Stimulated activated CD4-positive, alpha-beta T cell treated with anti-CD3 and anti-CD28 coated beads, Interleukin-2, amount 100 ng/mL, for 4 hours (primary cell): ENCODE measurements at places on chromosomes 5 and 9.

DNA sequence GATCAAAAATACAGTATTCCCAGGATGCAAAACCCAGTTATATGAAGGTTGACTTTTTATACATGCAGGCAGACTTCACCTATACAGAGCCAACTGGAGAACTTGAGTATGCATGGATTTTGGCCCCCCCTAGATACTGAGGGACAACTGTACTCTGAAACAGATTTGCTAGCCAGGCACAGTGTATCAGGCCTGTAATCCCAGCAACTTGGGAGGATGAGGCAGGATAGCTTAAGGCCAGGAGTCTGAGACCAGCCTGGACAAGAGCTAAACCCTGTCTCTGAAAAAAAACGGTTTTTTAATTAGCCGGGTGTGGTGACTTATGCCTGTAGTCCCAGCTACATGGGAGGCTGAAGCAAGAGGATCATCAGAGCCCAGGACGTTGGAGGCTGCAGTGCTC lies 21.9 kb downstream of the PTBP3 start:
- no peak for DNase-seq

DNA sequence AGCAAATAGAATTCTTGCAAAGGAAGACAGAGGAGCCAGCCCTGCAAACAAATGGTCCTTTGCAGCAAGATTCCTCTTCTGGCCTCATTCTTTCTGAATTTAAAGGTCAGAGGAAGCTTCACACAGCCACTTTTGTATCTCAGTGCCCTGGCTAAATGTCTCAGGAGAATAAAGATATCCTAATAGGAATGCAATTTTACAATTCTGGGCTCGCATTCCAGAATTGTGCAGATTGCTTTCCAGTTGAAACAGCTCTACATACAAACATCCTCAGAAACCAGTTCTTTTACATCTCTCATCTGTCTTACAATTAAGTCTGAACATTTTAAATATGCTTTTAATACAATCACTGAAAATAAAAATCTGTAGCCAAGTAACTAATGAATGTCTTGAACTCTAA lies 14.6 kb upstream of the ACOT12 start:
- no peak for DNase-seq

DNA sequence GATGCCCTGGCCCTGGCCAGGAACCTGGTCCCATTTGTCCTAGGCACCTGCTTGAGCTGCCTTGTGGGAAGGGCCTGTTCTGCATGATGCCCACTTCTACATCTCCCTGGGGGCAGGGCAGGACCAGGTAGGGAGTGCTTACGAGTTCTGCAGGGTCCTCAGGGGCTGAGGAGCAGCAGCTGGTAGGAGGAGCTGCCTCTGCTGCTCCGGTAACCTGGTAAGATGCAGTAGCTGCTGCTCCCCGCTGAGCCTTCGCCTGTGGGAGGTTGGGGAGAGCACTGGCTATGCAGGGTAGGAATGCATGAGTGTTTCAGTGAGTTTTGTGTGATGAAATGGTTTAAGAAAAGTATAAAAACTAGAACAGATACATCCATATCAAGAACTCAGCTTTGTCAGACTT lies 13.6 kb downstream of the LRRC8A start:
- no peak for DNase-seq

DNA sequence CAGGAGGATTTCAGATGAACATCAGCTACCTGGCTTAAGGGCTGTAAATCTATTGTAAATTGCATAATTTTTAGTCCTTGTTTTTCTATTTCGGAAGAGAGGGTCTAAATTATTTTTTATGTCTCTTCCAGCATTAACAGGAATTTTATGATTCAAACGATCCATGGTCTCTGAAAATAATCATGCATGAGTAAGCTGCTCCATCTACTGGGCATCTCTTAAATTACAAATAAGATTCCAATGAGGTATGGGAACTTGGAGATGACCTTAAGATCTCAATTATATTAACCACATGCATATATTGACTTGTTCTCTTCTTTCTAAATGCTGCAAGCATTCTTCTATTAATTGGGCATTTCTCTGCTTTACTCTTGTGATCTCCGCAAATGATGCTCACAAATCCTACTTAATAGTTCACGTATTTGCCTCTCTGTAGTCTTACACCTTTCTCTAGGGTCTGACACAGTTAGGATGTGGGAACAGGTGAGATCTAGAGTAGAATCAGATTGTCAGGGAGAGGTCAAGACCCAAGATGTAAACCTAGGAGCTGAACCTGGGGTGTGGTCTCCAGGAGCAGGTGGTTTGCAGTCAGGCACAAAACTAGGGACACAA lies 86.9 kb downstream of the NUDT12 start:
- no peak for DNase-seq

GRCh38 chr5:146026307-146027010 lies 78.9 kb downstream of the PLAC8L1 start:
- no peak for DNase-seq

- DNase-seq = no peak
Observed at GRCh38 chr5:179298181-179298993, 46.9 kb downstream of the ADAMTS2 start.

GRCh38 chr9:88976890-88977257 lies 14.4 kb upstream of the S1PR3 start:
- DNase-seq = no peak

GRCh38 chr5:154829589-154830218 lies 20.7 kb downstream of the FAXDC2 start:
- DNase-seq = peak; percentile 7

DNA sequence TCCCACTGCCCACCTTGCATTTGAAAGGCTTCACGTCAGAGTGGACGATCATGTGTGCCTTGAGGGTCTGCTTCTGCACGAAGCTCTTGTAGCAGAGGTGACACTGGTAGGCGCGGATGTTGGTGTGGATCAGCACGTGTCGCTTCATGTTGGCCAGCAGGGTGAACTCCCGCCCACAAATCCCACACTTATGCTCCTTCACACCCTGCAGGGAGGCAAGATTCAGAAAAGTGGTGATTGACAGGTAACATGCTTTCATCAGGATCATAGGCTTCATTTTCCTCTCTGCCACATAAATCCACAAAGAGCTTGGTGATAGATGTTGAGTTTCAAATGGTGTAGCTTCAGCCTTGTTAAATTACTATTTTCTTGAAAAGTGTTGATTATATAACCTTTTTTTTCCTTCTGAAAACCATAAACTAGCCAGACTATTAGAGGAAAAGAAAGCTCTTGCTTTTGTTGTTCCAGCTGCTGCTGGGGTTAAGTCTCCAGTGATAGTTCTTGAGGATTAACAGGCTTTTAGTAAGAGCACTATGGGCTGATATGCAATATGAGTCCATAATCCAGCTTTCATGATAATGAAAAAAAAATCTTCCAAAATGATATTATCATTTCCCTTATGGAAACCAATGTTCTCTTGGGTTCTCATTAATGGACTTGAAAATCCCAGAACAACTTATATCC lies 50.7 kb downstream of the ZNF366 start:
- no peak for DNase-seq

DNA sequence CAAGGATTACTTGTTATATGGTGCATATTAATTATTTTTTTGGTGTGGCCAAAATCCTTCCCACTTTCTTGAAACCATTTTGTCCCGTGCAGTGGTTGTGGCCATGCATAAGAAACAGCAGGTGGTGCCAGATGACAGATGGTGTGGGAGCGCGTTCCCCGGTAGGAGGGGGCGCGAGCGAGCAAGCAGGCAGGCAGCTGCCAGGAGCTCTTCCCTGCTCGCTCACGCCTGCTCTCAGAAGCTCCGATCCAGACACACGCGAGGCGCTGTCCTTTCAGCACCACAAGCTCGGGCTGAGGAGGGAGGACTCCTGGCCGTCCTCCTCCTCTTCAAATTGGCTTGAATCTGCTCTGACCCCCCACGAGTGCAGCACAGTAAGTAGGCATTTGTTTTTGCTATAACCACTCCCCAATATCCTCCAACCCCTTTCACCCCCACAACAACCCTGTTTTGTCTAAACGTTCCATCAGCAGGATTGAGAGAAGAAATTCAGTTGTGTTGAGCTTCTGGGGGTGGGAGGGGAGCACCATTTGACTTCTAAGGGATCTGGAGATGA lies at the start of gene NSG2:
NSG2 (plus strand) TSS at position 237 of the 556 bp plus-strand sequence. CDS start 1,050 bp downstream, outside the sequence.
- DNase-seq = no peak

- DNase-seq = no peak
Observed at GRCh38 chr9:114180696-114181606, 25.6 kb downstream of the COL27A1 start.

DNA sequence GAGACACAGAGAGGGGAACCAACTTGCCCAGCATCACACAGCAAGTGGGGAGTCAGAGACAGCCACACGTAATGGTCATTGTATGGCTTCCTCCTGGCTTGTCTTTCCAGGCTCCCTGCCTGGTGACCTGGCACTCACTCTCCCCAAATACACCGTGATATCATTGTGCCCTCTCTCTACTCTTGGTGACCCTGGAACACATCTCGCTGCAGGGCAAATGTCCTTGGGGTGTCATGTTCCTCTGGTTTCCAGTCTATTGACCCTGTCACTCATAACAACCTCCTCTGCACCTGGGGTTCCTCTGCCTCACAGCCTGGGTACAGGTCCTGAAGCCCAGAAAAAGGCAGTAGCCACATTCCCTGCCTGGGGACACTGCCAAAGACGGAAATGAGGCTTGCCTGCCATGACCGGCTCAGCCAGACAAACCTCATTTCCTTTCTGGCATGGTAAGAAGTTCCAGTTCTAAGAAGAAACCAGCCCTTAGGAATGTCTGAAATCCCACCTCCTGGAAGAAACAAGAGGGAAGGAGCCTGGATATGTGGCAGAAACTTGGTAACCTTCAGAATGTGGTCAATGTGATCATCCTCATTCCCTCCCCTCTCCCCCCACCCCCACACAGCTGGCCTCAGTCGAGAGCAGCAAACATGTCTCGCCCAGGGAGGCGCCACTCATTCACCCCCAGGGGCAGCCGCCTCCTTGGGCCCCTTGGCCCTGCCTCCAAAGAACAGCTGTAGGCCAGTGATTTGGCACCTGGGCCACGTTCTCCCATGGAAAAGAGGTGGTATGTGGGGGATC lies 30.6 kb upstream of the SMU1 start:
- no peak for DNase-seq

GRCh38 chr5:1312206-1312605 lies 17.3 kb upstream of the TERT start:
- peak; percentile 19 for DNase-seq

GRCh38 chr9:9117866-9118265 lies 1318.3 kb upstream of the DMAC1 start:
- DNase-seq = no peak

DNA sequence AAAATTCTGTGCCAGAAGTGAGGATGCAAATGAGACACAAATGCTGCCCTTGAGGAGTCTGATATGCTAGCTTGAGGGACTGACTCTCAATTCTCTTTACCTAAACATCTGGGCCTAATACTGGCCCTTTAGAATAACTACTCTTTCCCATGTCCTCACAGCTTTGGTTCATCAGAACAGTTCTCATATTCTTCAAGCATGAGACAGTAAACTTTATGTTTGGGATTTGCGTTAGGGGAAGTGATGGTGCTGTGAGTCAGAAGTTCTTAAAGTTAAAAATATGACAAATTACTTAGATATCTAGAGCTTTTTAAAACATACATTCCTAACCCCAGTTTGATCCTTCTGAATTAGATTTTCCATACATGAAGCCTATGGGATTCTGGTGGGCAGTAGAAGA lies 665.0 kb upstream of the RGMB start:
- DNase-seq = no peak

DNA sequence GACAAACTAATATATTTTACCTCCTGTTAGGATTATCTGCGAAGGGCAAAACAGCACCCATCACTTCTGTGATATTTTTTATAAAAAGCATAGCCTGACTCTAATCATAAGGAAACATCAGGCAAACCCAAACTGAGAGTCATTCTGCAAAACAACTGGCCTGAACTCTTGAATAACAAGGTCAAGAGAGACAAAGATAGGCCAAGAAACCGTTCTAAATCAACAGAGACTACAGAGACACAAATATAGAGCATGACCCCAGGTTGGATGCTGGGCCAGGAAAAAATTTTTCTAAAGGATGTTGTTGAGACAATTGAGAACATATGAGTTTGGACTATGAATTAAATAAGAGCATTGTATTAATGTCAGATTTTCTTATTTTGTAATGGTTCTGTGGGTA lies 384.9 kb downstream of the NFIB start:
- no peak for DNase-seq

GRCh38 chr9:131011274-131012022 lies 2.5 kb downstream of the LAMC3 start:
- no peak for DNase-seq

DNA sequence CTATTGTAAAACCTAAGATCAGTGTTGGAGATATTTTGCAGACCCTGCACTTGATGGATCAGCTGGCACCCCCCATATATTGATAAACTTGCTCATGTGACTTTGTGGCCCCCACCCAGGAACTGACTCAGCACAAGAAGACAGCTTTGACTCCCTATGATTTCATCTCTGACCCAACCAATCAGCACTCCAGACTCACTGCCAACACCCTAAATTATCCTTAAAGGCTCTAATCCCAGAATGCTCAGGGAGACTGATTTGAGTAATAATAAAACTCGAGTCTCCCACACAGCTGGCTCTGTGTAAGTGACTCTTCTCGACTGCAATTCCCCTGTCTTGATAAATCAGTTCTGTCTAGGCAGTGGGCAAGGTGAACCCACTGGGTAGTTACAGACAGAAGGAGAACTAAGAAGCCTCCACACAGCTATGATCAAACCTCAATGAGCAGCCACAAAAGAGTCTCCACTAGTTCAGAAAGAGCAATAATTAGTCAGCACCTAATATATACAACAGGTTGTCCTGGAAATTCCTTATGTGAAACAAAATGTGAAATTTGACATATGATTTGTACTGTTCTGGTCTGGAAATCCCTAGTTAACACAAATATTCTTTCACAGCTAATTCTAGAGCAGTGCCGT lies 52.2 kb downstream of the ACTL7B start:
- DNase-seq = no peak

DNA sequence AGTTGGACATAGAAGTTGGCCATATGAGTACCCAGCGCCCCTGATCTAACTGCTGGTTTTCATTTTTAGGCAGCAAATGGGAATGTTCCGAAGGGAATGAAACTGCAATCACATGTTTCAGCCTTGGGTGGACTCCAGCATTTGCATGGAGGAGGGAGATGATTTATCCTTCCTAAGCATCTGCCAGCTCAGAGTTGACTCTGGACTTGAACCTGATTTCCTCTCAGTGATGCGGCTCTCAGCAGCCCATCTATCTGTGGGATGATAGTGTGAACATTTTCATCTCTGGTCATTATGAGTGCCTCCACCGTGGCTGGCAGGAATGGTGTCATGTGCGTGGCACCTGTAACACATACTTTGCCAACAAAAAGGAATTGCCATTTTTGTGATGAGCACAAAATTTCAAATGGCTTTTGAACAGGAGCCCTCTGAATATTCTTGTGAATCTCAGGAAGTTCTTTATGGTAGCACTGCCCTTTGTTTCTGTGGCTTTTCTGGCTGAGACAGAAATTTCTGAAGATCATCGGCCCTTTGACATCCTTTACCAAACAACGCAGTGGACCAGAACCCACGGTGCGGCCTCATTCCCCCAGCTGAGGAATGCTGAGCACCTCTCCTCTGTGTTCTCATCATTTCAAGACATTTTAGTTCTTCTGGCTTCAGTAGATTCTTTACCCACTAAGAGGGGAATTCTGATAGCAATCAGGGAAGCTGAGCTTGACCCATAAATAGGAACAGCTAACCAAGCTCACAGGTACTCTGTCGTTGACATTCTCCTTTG lies 28.5 kb downstream of the FUBP3 start:
- DNase-seq = no peak

GRCh38 chr5:148978370-148979082 lies 84.3 kb downstream of the SH3TC2 start:
- no peak for DNase-seq
